ENCODE measurements at places on chromosomes 1 and 21. TPM values are rescaled to one million over a fixed set of nuclear protein-coding genes. Genes with fewer than 3 reads are reported as not detected.

DNA sequence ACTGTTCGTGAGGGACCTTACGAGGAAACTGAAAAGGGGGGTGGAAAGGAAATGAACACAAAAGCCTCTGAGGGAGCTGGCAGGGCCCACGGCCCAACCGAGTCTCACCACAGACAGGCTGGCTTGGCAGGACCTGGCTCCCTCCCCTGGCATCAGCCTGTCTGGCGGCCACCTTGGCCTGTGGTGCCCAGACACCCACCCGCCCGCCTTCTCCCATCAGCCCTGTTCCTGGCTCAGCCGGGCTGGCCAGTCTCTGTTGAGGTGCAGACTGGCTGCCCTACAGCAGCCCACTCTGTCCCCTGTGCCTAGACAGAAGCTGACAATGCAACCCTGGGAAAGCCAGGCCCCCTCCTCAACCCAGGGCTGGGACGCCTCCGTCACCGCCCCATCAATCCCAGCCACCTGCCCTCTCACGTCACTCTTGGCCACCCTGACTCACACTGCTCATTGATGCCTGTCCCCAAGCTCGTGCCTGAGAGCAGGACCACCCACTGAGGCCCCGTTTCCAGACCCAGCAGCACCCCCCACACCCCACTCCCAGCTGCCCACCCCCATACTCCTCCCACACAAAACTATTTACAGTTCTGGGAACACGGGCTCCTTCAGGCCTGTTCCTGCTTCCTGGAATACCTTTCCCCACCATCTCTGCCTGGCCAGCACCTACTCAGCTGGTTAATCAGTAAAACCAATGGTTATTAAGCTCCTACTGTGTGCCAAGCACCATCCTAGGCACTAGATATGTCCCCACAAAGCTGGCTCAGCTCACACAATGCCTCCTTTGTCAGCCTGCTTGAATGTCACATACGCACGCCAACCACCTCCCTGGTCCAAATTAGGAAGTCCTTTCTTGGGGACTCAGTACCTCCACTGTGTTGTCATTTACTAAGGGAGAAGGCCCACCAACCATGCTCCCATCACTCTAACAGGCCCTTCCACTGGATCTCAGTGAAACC lies 22.7 kb downstream of the SDC3 start:
- peak; percentile 77 for DNase-seq

- no peak for DNase-seq
These were observed 1.8 kb downstream of the RNPC3 start for GRCh38 chr1:103527331-103527730.

DNA sequence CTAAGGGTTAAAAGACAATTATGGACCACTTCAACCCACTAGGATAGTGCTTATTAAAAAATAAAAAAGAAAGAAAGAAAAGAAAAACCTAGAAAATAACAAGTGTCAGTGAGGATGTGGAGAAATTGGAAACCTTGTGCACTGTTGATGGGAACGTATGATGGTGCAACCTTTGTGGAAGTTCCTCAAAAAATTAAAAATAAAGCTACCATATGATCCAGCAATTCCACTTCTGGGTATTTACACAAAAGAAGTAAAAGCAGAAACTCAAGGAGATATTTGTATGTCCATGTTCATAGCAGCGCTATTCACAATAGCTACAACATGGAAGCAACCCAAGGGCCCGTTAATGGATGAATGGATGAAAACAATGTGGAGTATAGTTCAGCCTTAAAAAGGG lies 115.2 kb upstream of the ATP1A1 start:
- no peak for DNase-seq

- no peak for DNase-seq
These were observed 3.1 kb downstream of the LAMB3 start for GRCh38 chr1:209648931-209649776.

- peak; percentile 10 for DNase-seq
These were observed 11.5 kb upstream of the KCNAB2 start for GRCh38 chr1:6033986-6034749.

- DNase-seq, result no peak
These were observed 36.3 kb downstream of the DMAP1 start for GRCh38 chr1:44249543-44249942.

GRCh38 chr21:27035791-27036190 lies 68.9 kb upstream of the ADAMTS5 start:
- DNase-seq, result no peak

- DNase-seq, result no peak
These were observed 13.3 kb downstream of the SCNN1D start for GRCh38 chr1:1293263-1294249.

- DNase-seq, result no peak
These were observed 1.1 kb downstream of the ARHGAP30 start for GRCh38 chr1:161068306-161069234.

- no peak for DNase-seq
These were observed 10.4 kb downstream of the UBE2Q1 start for GRCh38 chr1:154548028-154548427.

UBE2J2 gene
- total RNA-seq, result 92.1 TPM

Data from SJSA1 (cell line).